ENCODE measurements at places on chromosomes 7 and 10. TPM values are rescaled to one million over a fixed set of nuclear protein-coding genes. Genes with fewer than 3 reads are reported as not detected.

DNA sequence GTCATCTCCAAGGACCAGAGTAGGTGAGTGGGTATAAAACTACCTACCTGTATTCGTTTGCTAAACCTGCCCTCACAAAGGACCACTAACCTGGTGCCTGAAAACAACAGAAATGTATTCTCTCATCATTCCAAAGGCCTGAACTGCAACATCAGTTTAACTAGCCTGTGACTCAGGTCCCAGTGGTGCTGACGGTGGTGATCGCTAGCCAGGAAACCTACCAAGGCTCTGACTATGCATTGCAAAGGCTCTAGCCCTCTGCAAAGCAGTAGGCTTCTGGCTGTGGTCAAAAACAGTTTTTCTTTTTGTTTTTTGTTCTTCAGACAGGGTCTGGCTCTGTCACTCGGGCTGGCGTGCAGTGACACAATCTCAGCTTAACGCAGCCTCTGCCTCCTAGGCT lies 107.5 kb downstream of the NPTX2 start:
- no peaks in the 10 kb centered on the region for H3K36me3 ChIP-seq
- H3K4me1 ChIP-seq = no peaks in the 10 kb centered on the region
- no peak for DNase-seq
- H3K27me3 ChIP-seq = no peaks in the 10 kb centered on the region

DNA sequence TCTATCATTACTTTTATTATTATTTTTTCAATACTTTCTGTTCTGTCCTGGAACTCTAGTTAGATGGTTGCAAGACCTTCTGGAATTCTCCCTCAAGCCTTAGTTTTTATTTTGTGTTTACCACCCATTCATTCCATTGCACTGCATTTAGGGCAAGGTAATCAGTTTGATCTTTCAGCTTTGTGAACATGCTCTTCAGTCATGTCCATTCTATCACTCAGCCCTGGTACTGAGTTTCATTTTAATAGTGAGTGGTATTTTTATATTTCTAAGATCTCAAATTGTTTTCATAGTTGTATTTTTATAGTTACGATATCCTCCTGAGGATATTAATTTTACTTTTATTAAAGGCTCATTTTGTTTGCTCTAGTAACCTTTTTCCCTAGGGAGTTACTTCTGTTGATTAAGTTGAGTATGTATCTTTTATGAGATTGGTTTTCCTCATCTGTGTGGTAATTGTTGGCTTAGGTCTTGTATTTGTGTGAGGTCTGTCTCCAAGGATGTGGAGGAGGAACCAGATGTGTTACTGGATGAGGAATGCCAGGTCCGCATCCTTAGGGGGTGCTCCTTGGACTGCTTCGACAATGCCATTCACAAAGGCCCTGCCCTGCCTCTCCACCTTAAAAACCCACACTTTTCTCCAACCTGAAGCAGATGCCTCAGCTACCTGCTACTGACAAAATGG lies 46.7 kb upstream of the RAB18 start:
- DNase-seq = no peak
- no peak overlapping the region for H3K4me3 ChIP-seq
- no peaks in the 10 kb centered on the region for H3K4me1 ChIP-seq

- no peaks in the 10 kb centered on the region for H3K4me1 ChIP-seq
- H3K4me3 ChIP-seq = no peak overlapping the region
- no peak for DNase-seq
- H3K27ac ChIP-seq = no peak overlapping the region
- H3K36me3 ChIP-seq = no peaks in the 10 kb centered on the region
- H3K27me3 ChIP-seq = no peaks in the 10 kb centered on the region
Measured at GRCh38 chr10:104515678-104516199, 125.4 kb upstream of the SORCS3 start.

DNA sequence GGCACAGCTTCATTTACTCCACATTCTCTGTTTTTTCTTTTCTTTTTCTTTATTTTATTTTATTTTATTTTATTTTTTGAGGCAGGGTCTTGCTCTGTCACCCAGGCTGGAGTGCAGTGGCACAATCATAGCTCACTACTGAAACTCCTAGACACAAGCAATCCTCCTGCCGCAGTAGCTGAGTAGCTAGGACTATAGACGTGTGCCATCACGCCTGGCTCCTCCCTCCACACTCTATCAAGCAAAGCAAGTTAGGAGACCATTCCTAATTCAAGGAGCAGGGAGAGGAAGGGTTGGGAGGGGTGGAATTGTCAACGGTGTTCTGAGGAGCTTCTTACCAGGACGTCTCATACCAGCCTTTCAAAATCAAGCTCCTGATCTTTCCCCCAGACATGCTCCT lies 52.4 kb downstream of the OAT start:
- peaks cover 5% of the 10 kb centered on the region for H3K4me1 ChIP-seq
- no peak for DNase-seq
- no peak overlapping the region for H3K27ac ChIP-seq

DNA sequence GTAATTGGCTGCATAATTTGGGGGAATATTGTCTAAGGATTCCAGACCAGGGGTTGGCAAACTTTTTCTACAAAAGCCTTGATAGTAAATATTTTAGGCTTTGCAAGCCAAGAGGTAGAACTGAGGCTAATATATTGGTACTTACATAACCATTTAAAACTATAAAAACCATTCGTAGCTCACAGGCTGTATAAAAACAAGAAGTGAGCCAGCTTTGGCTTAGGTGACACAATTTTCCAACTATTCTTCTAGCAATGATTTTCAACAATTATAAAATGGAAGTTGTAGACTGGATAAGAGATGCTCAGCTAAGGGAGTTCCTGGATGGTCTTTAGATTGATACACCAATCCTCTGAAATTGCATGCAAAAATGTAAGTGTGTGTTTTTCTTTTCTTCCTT lies 1.4 kb downstream of the GPR141 start:
- no peak for DNase-seq
- H3K36me3 ChIP-seq = no peaks in the 10 kb centered on the region
- H3K4me3 ChIP-seq = no peak overlapping the region
- no peaks in the 10 kb centered on the region for H3K27me3 ChIP-seq
- H3K4me1 ChIP-seq = no peaks in the 10 kb centered on the region

DNA sequence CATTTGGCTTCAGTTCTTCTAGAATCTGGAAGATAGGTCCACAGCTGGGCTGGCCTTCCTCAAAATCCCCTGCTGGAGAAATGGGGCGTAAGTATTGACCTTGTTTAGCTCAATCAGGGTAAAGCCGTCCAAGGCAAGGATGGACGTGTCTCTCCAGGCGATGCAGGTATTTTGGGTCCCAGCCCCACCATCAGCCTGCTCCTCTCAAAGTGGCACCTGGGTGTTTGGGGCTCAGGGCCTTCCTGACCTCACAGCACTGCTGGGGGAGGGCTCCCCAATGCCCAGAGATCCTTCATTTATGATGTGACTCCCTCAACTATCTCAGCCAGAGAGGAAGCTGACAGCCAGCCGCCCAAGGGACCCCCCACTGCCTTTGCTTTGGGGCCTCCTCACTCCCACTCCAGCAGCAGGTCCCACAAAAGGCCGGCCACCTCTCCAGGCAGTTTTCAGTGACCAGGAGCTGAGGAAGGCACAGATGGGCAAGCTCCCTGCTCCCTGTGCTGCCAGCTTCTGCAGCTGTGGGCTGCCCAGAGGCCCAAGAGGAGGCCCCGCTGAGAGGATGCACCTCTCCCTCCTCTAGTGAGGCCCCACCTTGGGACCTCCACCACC lies 140.0 kb upstream of the TCERG1L start:
- no peaks in the 10 kb centered on the region for H3K36me3 ChIP-seq
- DNase-seq = no peak
- H3K27me3 ChIP-seq = peaks cover 12% of the 10 kb centered on the region
- peaks cover 11% of the 10 kb centered on the region for H3K4me1 ChIP-seq

GRCh38 chr10:30093303-30093950 lies 34.0 kb upstream of the JCAD start:
- H3K4me3 ChIP-seq = no peak overlapping the region
- no peaks in the 10 kb centered on the region for H3K36me3 ChIP-seq
- H3K27me3 ChIP-seq = no peaks in the 10 kb centered on the region
- no peak overlapping the region for H3K27ac ChIP-seq
- H3K4me1 ChIP-seq = peaks cover 5% of the 10 kb centered on the region
- DNase-seq = peak; percentile 22

DNA sequence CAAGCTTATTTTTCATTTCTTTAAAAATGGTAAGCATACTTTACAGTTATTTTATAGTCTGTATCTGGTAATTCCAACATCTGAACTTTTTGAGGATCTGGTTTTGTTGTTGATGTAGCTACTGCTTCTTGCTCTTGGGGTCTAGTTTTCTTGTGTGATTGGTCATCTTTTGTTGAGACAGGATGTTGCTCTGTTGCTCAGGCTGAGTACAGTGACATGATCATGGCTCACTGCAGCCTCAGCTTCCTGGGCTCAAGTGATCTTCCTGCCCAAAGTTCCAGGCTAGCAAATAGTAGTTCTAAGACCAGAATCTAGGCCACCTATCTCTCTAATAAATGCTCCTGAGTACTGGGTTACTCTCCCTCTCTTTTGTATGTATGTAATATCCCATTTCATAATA lies 75.7 kb downstream of the NRCAM start:
- H3K36me3 ChIP-seq = no peaks in the 10 kb centered on the region
- H3K27me3 ChIP-seq = no peaks in the 10 kb centered on the region
- H3K4me3 ChIP-seq = no peak overlapping the region
- no peak overlapping the region for H3K27ac ChIP-seq
- DNase-seq = no peak

The TRPV5 gene
- total RNA-seq = not detected

The ELOVL3 gene
- not detected for total RNA-seq

All from neural progenitor cell (in vitro differentiated cells).